ENCODE measurements at places on chromosomes 3 and 15.
A peak's percentile ranks its signal among the peaks of the same experiment; 100 is the strongest.

DNA sequence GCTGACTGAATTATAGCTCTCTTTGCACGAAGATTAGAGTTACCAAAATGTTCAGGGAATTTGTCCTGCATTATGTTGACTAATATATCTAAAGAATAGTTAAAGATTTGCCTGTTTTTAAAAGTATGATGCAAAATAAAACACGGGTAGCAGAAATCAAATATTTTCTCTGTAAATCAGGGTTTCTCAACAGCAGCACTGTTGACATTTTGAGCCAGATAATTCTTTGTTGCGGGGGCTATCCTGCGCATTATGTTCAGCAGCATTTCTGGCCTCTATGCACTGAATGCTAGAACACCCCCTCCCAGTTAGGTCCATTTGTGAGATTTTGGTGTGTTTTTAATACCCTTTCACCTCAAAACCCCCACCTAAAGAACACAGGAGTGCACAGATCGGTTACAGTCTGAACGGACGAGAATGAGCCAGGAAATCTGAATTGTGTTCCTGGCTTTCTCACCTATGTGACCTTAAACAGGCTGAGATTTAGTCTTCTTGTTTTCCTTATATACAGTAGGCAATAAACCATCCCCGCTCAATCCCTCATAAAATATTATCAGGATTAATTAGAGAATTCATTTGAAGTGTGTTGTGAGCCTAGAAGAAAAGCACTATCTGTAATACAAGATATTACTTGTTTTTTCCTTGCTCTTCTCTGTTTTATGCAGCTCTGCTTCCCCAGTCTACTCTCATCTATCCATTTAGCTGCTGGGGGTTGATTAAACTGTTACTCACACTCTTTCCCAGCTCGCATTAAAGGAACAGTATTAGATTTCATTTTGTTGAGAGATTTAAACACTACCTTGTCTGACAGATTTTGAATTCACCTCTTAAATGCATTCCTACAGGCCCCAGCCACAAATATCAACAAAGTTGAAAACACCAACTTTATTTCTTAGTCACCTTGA lies 247.5 kb upstream of the GOLIM4 start:
- DNase-seq = no peak

GRCh38 chr15:90033448-90033847 lies 32.3 kb downstream of the ZNF710 start:
- no peak for DNase-seq

DNA sequence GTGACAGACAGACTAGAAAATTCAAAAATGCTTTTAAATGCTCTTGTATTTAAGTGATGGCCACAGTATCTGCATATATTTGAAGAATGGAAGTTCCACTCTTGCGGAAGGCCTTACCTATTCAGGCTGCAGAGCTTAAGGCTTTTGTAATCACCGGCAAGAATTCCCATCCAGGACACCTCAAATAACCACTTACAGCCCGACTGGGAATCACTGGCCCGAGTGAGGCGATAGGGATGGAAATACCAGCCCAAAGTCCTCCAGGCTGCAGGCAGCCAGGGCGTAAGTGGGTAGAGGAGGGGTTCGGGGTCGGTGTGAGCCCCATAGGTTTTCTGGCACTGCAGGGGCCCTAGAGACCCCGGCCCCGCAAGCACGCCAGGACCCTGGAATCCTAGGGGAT lies 9.5 kb downstream of the CMTM7 start:
- no peak for DNase-seq

- DNase-seq = peak; percentile 84
Observed at GRCh38 chr15:89057506-89058133, 30.6 kb upstream of the ABHD2 start.

DNA sequence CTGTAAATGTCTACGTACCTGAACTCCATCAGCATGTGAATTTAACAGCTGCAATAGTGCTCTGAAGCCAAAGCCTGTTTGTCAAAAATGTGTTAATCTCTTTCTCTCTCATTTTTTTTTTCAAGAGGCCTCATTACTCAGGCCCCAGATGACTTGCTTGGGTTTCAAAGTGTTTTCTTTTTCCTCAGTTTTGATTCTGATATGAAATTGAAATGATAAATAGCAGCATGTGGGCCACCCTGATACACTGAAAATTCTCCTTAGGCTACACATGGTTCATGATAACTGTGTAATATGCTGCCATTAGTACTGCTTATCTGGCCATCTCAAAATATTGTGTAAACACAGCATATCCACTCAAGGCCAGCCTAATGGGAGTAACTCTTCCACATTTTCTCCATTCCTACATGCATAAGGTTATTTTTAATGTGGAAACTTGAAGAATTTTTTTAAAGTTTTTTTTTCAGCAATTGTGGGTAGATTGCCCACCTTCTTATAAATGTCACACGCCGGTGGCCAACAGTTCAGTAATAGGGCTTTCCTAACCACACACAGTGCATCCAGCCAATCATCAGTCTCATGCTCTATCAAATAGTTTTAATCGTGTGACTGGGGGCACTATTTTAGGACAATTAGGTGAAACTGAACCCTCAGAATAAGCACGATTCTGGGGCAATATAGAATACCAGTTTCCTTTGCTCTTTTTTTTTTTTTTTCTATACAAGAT lies 13.1 kb upstream of the DENND4A start:
- DNase-seq = no peak

DNA sequence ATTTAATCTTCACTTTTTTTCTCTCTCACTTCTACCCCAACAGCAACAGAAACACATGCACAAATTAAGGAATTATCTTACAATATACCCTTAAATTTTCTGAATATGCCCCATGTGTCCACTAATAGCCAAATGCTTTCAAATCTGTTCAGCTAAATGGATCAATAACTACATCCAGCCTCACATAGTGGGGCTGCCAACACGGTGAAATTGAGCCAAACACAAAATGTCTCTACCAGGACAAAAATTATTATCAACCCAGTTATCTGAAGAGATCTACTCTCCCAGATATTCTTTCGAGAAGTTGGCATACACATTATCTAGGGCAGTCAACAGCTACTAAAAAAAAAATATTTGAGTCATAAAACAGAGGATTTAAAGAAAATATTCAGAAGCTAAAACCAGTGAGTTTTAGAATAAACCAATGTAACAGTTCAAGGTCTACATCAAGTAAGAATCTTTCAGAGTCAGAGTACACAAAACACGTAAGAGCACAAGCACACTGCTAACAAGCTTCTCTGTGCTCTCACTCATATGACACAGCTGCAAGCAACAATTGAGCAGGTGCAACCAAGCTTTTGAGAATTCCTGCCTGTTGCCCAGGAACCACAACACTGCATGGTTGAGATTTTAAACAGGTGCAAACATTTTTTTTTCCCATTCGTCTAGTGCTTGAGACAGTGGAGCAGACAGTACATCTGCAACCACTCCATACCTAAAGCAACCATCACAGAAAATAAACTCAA lies 247.7 kb downstream of the ZBTB20 start:
- no peak for DNase-seq

All from CD4-positive, alpha-beta T cell treated with Interleukin-12 subunit alpha and Interleukin-12 subunit beta, for 1 hour (primary cell).